ENCODE measurements at places on chromosomes 12 and 14.

- no peak for DNase-seq
These were observed 5.8 kb downstream of the DICER1 start for GRCh38 chr14:95151561-95151960.

GRCh38 chr12:66170606-66171005 lies 810 bp upstream of the TMBIM4 start:
- DNase-seq, result peak; percentile 35

- DNase-seq, result no peak
These were observed 67.8 kb downstream of the HMGA2 start for GRCh38 chr12:65891987-65892481.

- DNase-seq, result no peak
These were observed 22.3 kb downstream of the IFT43 start for GRCh38 chr14:76007852-76008251.

DNA sequence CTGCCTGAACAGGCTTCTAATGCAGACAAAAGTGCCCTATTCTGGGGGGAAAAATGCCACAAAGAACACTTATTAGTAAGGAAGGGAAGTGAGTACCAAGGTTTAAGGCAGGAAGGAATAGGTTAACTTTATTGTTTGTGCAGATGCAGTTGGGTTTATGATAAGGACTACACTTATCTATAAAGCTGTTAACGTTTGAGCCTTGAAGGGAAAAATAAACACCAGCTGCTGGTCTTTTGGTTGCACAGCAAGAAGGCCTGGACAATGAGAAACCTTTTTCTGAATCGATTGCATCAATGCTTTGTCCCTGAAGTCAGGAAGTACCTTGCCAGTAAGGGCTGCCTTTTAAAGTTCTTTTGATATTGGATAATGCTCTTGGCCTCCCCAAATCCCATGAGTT lies 407.8 kb downstream of the ATP23 start:
- peak; percentile 57 for DNase-seq

DNA sequence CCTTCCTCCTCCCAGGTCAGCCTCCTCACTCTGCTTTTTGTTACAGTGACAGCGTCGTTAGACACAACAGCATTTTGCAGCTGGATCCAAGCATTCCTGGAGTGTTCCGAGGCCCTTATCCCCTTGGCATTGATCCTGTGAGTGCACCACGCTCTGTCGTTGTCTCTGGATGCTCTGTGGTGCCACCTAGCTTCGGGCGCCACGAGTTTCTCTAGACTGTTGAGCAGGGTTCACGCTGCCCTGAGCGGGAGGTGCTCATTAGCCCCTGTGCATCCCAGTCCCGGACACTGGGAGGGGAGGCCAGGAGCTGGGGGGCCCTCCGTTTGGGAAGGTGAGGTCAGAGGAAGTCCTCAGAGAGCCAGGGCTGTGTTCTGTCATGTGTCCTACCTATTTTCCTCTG lies 17.3 kb upstream of the DNAH10 start:
- no peak for DNase-seq

DNA sequence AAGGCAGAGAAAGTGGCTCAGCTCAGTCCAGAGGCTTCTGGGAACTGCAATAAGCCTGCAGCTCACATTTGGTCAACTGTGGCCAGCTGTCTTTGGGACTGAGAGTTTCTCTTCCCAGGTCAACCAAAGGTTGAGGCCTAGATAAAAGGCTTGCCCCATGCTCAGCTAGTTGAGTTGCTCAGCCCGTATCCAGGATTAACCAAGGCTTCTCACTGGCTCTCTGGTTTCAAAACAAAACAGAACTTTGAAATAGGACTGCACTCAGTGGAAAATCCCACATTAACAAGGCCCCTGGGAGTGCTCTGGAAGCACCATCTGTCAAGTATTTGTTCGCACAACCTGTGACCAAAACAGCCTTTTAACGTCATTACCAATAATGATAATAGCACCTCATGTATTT lies 40.3 kb upstream of the NUAK1 start:
- DNase-seq, result no peak

All from DMS53 (cell line).